ENCODE measurements at places on chromosomes 5 and 9.

DNA sequence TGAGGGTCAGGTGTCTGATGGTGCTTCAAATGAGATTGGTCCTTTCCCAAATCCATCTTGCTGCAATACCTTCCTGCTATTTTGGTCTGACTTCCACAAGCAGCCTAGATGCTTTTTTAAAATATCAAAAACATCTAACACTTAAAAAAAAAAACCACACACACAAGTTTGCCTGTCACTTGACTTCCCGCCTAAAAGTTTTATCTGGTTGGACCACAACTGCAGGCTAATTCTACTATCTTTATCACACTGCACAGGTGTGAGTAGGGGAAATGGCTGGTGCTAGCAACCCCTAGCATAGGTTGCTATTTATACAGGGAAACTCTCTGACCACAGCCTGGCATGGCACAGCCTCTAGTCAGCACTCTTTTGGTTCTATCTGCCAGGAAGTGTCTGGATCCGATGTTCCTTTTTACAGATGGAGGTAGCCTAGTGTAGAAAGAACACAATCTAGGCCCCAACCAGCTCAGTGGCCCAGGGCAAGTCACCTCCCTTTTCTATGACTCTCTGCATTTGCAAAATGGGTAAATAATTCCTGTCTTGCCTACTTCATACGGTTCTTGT lies at the start of gene HEMGN:
Gene HEMGN (minus strand): TSS at position 92 of the 564 bp plus-strand sequence. CDS start 36 bp downstream, at position 56.
- DNase-seq, result peak; percentile 21

DNA sequence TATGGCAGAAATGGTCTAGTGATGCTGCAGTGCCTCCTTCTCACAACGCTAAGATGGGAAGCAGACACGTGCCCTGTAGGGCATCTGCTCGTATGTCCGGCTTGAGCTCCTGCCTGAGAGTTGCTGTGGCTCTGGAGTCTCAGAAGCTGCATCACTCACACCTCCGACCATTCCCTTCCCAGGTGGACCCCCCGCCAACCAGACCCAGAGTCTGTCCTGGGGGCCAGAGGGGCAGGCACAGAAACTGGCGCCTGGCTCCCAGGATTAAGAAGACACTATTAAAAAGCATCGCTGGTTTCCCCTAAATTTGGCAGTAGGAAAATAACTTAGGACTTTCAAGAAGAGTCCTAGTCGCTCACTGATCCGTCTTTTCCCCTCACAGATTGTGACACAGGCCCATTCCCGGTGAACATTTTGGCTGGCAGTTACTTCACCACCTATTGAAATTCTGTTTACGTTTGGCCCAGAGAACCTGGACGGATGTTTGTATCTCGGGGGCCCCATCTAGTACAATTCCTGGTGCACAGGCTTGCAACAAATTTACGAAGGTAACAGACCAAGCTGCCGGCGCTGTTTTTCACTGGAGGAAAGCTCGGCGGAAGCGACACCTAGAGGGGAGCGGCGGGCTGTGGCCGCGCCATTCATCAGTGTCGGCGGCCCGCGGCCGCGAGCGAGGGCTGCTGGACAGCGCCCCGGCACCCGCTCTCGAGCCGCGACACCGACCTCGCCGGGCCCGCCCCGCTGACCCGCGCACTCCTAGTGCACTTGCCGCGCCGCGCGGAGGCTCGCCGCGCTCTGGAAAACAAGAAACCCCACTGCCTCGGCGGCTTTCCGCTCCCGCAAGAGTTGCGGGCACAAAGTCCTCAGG lies 1.6 kb downstream of the FSTL4 start:
- DNase-seq, result no peak

DNA sequence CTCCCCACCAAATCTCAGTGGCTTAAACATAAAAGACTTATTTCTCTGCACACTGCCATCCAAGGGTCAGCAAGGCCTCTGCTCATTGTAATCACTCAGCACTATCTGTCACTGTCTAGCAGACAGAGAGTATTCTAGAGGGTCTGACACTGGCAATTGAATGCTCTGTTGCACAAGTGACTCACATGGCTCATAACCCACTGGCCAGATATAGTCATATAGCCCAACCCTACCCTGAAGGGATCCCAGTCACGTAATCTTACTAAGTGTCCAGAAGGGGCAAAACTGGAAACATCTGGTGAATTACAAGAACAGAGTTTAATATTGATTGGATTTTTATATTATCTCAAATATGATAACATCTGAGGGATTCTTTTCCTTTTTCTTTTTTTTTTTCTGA lies 80.7 kb downstream of the TSSK1B start:
- DNase-seq, result no peak

DNA sequence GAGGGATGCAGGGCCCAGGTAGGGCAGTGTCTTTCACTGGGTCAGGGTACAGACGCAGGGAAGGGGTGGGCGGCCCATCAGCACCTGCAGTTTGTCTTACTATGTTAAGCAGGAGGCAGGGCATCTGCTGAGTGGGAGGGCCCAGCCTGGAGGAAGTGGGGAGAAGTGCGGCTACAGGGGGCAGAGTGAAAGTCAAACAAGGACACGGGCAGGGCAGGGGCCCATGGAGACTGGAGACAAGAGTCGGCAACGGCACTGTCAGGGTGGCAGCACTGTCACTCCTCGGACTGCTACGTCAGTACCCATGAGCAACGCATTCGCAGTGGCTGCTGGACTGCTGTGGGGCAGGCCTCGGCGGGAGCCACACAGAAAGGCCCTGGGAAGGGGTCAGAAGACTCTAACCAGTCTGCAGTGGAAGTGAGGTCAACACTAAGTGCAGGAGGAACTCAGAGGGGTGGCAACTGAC lies 19.7 kb downstream of the CAMSAP1 start:
- DNase-seq, result peak; percentile 34

Measured in effector CD4-positive, alpha-beta T cell (primary cell).